ENCODE measurements at places on chromosomes 5 and 9.

- DNase-seq: no peak
Observed at GRCh38 chr9:4762886-4763541, 22.0 kb upstream of the AK3 start.

DNA sequence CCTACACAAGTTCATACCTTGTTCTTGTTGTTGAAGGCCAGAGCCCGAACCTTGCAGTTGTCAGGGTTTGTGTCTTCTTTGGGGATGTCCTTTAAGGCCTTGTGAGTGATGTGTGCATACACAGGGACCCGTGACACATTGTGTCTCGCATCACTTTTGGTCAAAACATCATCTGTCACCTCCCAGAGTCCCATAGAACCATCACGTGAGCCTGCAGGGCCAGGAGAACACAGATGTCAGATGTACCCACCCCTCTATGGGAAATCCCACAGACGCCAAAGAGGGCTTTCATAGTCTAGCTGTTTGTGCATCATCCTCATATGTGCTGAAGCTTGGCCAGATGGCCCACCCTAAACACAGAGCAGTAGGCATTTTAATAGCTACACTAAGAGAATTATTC lies 28.2 kb downstream of the DCAF12 start:
- no peak for DNase-seq

DNA sequence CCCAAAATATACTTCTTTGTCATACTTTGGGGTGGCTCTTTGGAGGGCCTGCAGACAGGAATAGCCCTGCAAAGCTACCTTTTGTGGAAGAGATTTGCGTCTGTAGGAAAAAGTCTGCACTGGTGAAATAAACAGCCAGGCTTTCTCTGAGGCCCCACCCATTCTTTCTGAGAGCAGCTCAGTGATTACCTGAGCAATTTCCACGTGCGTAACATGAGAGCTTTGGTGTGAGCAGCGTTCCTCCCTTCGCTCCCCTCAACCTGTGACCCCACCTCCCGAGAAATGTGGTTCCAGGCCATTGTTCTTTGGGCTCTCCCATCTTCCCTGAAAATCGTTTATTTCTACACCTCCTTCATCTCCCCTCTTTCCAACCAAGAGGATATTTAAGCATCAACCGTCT lies 23.8 kb upstream of the FBP1 start:
- no peak for DNase-seq

GRCh38 chr9:35603506-35603985 lies 1.5 kb upstream of the TESK1 start:
- DNase-seq: no peak

GRCh38 chr9:87844506-87844905 lies 38.2 kb upstream of the SPATA31E1 start:
- DNase-seq: no peak

DNA sequence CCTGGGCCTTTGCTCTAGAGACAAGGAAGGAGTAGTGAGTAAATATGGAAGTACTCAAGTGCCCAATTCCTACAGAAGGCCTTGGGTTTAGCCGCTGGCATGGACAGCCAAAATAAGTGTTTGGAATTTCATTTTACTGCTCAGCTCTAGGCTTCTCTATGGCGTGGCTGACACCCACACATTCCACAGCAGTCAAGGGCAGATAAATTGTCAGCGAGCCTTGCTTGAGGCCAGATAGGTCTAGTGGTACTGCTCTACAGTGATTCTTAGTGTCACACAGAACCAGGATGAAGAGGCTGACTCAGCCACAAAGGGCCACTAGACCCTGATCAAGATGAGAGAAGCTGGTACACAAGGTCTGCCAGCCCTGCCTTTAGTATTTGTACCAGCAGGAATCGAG lies 111.0 kb upstream of the NFIB start:
- DNase-seq: no peak

GRCh38 chr9:114913217-114913616 lies 17.2 kb downstream of the TNFSF8 start:
- no peak for DNase-seq

GRCh38 chr5:135833961-135834638 lies 363 bp upstream of the SLC25A48 start:
- no peak for DNase-seq

- DNase-seq: no peak
Observed at GRCh38 chr9:91134608-91135007, 227.1 kb downstream of the AUH start.

DNA sequence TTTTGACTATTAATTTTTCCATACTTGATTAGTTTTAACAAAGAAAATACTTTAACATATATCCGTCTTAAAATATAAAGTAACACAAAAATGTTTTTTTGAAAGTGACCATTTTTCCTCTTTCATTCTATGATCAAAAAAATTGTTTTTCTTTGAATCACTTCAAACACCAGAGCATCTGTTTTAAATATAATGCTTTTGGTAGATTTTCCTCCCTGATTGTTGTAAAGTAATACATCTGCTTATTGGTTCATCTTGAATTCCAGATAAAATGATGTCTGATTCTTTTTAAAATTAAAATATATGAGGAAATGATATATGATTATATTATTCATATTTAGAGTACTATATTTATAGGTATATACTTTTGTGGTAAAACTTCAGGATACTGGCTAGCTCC lies 76.2 kb upstream of the LPAR1 start:
- DNase-seq: no peak

DNA sequence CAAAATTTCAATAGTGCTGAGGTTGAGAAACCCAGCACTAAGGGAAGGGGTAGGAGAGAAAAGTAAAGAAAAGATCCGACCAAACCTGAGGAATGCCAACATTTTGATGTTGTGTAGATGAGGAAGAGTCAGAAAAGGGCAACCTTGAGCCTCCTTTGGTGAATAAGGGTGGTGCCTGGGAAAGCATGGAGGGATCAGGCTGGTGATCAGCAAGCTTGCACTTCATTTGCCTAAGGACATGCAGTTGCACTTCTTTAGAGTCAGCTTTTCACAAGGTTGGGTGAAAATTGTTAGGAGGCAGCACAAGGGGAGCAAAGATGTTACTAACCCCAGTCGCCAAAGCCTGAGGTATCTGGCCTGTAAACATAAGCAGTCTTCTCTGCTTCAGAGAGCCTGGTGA lies 20.4 kb downstream of the ATP6V0E1 start:
- DNase-seq: no peak

DNA sequence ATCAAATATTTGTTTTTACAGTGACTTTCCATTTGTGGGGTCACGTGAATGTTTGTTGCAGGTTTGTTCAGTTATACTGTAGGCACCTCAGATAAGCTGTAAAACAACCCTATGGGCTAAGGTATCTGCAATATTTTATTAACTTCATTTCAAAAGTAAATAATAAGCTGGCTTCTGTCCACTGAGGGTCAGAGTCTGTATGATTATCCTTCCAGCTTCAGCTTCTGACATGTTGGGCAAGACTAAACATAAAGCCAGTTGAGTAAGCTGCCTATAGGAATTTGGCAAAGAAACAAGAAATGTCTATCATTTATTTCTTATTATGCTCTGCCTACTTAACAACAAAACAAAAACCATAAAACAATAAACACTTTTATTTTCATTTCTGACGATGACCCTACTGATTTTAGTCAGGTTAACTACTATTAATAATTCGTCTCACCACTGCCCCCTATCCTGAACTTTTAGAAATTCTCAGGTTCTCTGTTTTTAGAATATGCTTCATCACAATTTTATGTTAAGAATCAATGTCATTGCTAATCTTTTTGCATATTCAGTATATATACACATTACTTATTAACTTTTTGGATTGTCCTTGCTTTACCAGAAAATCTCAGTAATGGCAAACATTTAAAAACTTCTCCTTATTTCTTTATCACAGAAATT lies 413.6 kb upstream of the ADAMTSL1 start:
- DNase-seq: no peak

DNA sequence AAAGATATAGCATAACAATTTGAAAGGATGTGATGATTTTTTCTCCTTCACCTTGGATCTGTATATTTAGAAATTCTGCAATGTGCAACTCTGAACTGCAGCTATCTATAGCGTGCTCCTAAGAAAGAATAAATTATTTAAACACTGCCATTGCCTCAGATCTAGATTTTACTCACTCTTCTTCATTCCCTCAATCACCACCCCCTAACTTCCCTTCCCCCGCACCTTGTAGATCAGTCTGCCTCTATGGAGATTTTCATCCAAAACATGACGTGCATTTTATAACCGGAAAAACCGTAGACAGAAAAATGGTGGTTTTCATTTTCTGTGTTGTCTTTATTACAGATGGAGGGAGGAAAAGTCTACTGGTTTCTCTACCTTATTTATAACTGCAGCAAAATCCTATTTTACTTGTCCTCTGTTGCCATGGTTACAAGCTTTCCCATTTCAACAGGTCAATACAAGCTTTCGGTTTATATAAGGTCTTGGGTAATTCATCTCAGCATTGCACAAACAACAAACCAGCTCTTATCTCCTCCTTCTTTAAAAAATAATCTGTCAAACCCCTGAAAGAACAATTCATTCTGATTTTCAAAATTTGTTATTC lies 480.0 kb downstream of the TAF11L14 start:
- no peak for DNase-seq

GRCh38 chr5:163571744-163572143 lies 66.3 kb downstream of the MAT2B start:
- no peak for DNase-seq

DNA sequence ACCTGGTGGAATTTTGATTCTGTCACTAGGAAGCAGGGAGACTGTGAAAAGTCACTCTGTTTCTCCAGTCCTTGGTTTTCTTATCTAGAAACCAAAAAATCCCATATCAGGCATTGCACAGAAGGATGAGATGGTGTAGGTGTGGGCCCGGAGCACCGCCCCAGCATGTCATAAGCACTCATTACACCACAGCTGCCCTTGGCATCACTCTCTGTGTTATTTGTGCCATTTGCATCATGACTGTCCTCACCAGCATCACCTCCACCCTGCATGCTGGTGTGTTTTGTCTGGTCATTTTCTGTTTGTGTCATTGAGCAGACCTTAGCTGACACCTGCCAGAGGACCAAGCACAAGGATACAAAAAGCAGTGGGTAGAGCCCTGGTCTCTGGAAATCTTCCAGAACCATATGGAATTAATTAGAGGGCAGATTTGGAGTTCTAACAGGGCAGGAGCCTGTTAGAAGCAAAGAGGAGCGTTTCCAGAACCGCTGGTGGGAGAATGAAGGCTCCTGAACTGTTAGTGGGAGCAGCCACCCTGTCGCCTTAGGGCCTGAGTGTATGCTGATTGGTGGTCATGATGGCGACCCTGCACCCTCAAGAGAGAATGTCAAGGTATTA lies 99.3 kb downstream of the AMBP start:
- DNase-seq: no peak

DNA sequence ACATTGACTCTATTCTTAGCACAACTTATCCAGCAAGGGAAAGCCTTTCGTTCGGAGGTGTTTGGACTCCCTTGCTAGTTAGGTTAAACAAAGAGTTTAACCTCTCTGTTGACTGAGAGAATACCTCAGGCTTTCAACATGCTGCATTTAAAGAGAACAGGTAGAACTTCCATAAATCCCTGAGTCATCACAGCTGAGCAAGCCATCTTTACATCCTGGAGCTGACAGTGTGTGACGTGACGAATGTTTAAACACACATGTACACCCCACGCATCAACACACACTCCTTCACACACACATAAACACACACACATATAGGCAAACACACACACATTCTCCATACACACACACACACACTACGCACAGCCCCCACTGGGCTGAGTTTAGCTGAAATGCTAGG lies 152.8 kb downstream of the ADAMTS12 start:
- DNase-seq: no peak

DNA sequence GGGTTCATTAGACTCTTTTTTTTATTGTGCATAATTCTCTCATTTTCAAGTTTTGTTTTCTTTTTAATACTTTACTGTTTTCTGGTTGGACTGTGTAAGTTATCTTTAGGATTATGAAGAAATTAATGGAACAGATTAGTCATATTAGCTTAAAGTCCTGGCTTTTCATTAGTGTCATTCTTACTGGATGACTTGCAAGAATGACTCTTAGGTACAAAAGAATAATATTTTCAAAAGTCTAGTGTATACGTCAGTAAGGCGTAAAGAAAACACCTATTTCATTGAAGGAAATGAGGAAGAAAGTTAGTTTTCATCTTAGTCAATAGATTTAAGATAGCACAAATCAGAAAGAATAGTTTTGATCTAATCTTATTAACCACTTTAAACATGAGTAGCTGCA lies 20.4 kb downstream of the UHRF2 start:
- DNase-seq: no peak

- no peak for DNase-seq
Observed at GRCh38 chr9:77632652-77633051, 15.5 kb downstream of the GNA14 start.

DNA sequence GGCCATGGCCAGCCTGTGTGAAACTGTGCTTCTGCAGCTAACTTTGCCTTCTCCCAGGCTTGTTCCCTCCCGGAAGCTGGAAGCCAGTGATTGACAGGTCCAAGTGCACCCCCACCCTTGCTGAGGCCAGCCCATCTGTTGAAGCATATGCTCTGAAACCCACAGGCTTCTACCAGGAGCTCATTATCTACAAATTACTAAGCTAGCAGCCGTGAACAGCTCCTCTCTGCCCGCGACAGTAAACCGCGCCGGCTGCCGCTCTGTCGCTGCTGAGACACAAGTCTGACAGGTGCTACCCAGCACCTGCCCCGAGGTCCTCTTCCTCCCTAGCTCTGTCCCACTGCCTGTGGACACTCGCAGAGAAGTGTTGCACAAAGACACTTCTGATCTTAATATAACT lies 490.9 kb downstream of the GADD45G start:
- no peak for DNase-seq

- no peak for DNase-seq
Observed at GRCh38 chr5:172921906-172922305, 37.3 kb upstream of the RPL26L1 start.

DNA sequence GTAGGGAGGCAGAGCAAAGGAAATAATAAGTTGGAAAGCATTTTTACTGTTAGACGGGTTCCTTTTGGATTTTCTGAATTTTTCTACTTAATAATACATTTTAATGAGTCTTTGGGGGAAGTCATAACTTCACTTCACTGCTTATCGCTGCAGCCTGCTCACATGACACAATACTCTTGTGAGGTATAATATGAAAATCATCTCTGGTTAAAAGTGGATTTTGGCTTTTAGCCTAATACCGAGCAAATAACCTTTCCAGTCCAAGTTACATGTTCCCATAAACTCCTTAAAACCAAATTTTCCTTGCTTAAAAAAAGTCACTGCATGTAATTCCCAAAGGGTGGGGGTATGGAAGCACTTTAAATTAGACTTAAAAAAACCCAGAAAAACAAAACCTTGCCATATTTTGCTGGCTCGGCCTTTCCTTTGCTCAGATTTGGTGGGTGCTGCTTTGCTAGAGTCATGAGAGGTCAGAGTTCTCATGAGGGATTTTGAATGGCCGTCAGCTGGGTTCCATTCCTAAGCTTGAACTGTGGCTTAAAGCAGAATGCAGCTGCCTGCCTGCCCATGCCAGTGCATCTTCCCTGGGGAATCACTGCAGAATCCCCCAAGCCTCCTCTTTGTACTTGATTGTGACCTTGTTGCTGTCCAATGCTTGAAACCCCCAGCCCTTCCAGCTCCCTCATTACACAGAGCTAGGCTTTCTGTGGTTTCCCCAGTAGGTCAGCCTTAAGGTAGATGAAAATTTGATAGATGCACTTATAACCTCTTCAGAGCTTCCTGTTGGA lies 331.8 kb downstream of the KDM4C start:
- no peak for DNase-seq
